Mesenteric fat pad (tissue), 1 donor: ENCODE measurements at places on chromosomes 3 and 15. TPM values are rescaled to one million over a fixed set of nuclear protein-coding genes. Genes with fewer than 3 reads are reported as not detected.

DNA sequence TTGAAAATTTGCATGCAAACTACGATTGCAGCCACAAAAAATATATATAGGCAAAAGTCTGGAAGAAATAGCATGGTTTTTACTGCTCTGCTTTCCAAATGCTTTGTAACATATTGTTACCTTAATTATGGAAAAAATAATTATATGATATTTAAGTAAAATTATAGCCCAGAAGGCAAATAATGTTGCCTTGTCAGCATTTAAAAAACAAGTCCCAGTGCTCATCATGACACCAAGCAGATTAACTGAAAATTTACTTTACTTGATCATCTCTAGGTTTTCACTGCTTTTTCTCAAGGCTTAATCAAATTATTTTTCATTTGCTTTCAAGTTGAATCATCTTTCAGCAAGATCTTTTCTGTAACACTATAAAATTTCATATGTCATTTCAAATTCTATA, 262.9 kb downstream of the ZMAT3 start:
- DNase-seq = no peak

- no peak for DNase-seq
Measured at GRCh38 chr3:38022301-38022700, 7.1 kb downstream of the PLCD1 start.

DNA sequence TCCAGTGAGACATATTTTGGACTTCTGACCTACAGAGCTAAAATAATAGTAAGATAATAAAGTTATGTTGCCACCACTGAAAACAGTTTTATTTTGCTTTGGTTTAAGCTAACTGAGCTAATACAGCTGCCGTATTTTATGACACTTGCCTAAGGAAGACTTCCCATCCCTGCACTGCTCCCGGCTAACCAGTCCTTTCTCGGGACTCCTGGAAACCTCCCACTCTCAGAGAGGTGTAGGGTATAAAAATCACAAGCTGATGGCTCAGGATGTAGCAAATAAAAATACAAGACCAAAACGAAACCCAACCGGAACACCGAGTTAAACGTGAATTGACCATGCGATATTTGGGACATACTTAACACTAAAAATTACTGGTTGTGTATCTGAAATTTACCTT, 448 bp upstream of the KBTBD12 start:
- no peak for DNase-seq

STAC gene
- total RNA-seq = 1.1 TPM

DNA sequence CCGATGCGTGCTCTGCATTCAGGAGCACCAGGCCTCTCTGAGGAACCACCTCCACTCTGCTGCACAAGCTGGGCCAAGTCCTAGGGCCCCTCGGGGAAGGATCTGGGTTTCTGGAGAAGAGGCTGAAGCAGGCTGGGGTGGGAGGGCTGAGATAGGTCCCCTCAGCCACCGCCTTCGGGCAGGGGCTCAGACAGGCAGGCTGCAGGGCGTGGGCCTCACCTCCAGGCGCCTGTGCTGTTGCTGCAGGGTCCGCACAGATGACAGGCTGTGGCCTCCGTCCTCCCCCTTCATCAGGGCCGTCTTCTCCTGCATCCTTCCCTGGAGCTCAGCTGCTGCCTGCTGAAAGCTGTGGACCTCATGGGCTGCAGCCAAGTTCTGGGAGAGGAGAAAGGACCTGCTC, 15.2 kb downstream of the PLA2G4B start:
- no peak for DNase-seq

DNA sequence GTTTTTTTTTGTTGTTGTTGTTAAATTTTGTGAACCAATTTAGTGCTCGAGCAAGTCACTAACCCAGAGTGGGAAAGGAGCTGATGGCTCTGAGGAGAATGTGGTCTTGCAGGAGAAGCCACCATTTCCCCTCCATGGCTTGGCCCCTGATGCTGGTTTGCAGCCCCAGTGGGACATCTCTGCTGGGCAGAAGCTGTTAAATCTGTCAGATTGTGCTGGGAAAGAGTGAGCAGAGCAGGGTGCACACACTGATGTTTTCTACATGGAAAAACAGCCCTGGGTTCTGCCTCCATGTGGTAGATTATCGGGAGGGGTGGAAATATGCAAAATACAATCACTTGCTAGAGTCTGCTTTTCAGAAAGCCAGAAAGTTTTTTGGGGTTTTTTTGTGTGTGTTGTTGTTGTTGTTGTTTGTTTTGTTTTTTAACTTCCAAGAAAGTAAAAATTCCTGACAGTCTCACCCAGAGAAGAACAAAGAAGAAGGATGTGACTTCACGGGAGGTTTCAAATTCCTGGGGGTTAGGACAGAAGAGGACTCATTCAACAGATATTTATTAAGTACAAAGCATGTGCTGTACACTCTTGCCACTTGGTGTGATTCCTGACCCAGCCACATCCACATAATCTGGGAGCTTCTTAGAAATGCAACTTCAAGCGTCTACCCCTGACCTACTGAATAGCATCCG, 133.7 kb downstream of the FOXB1 start:
- no peak for DNase-seq

DNA sequence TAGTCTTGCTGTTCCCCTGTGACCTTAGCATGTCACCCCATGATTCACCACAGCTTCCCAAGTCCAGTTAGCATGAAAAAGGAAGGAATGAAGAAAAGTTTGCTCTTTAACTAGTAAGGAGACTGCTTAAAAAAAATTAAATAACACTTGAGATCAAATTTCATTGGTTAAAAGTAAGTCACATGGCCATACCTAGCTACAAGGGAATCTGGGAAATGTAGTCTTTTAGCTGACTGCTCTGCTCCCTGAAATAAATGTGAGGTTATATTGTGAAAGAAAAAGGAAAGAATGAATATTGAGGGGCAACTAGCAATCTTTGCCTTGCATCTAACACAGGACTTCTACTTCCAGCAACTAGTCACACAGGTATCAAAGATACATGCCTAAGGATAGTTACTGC, 84.7 kb upstream of the LRRN1 start:
- no peak for DNase-seq

MOBP gene
- total RNA-seq = not detected

- DNase-seq = no peak
Measured at GRCh38 chr15:77607894-77608261, 24.8 kb downstream of the LINGO1 start.

GOLGA6L4 gene
- total RNA-seq = 4.4 TPM

- DNase-seq = no peak
Measured at GRCh38 chr3:159788291-159788690, 200.3 kb upstream of the IL12A start.

DNA sequence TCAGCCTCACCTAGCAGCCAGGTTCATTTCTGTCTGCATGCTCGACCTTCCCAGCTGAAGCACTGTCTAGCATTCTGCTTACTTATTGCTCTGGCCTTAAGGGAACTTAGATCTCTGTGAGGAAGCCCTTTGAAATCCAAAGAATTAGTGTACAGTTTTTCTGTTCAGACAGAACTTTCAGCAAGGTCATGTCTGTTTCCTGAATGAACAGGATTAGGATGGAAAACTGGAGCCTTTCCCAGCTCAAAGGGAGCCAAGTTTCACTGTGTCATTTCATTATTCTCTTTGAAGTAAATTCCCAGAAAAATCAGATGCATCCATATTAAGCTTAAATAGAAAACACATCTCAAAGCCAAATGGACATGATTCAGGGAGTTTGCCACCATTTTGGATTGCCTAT, 457.3 kb upstream of the KCNMB2 start:
- DNase-seq = no peak

- no peak for DNase-seq
Measured at GRCh38 chr3:101027286-101027685, 34.1 kb upstream of the ABI3BP start.

CRABP1 gene
- total RNA-seq = not detected

- no peak for DNase-seq
Measured at GRCh38 chr3:94362393-94362792, 299.5 kb downstream of the NSUN3 start.

- no peak for DNase-seq
Measured at GRCh38 chr15:36331531-36332275, 247.7 kb upstream of the CDIN1 start.

SLC35G2 gene
- 19.5 TPM for total RNA-seq

GABRA5 gene
- total RNA-seq = not detected

DNA sequence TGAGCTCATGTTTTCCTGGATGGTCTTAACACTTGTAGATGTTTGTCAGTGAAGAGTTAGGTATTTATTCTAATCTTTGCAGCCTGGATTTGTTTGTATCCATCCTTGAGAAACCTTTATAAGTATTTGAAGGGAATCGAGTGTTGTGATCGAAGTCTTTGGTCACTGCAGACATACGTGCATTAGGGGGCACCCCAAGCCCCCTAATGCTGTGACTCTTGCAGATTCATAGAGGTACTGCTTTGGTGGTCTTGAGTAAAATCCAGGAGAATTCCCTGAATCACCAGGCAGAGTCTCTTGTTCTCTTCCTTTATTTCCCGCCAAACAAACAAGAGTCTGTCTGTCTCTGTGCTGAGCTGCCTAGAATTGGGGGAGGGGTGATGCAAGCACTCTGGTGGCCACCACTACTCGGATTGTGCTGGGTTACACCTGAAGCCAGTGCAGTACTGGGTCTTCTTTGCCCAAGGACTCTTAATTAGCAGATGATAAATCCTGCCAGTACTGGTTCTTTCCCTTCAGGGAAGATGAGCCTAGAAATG, 170.5 kb upstream of the POU1F1 start:
- DNase-seq = no peak

GRCh38 chr3:13676356-13677017, 127.6 kb downstream of the FBLN2 start:
- DNase-seq = no peak

NRROS gene
- total RNA-seq = 20.7 TPM

DNA sequence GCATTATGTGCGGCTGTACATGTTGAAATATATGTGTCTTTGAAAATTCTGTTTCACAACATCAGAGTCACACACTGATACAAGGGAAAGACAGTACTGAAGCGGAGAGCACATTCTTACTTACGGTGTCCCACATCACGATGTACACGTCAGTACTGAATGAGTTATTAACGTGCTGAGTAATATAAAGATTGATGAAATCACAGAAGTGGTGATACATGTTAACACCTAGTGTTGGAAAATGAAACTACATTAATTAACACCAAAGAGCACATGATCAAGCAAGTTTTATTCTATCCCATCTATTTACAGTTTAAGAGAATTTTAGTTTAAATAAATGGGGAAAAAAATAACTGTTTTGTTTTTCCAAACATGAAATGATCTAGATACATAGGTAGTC, 15.6 kb downstream of the EOGT start:
- DNase-seq = no peak

EPHB3 gene
- total RNA-seq = 1.6 TPM

DNA sequence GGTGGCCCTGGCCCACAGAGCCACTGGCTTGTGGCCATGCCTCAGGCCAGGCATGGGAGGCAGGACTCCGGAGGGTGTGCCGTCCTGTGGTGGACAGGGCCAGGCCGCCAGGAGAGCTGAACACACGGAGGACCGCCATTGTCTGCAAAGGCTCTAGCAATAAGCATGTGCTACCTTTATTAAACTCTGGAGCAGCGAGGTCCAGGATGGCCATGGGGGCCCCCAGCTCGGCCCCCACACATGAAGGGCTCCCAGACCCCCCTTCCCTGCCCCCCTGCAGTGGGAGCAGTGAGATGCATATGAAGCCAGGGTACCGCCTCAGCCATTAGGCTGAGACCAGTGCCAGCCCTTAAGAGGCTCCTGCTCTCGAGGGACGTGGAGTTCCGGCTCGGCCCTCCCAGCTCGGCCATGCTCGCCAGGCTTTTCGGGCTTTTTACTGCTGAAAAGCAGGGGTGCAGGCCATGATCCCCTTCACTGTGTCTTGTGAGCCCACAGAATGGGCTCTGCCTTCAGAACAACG, 2.7 kb downstream of the AMIGO3 start:
- peak; percentile 68 for DNase-seq

UNC13C gene
- total RNA-seq = not detected

- no peak for DNase-seq
Measured at GRCh38 chr3:54999159-54999558, 71.3 kb upstream of the LRTM1 start.

- DNase-seq = no peak
Measured at GRCh38 chr3:40719660-40720287, 195.0 kb downstream of the ZNF621 start.

DNA sequence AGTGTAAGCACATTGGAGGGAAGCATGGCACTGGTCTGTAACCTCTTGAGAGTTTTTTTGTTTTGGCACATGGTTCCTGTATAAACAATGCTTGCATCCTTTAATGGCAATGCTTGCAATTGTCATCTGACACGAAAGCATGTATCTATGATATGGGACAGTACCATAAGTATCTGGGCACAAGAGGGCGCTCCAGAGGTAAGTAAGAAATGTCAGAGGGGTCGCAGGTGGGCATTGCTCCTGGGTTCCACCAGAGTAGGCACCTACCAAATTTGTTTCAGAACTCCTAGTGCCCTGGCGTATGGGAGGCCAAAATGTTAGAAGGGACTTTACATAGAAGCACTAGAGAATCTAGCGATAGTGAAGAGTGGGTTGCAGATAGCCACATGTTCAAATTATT, 58.7 kb upstream of the BCHE start:
- DNase-seq = no peak

GRCh38 chr3:160931474-160931873, 173.7 kb downstream of the B3GALNT1 start:
- DNase-seq = no peak

FRMD5 gene
- 0.13 TPM for total RNA-seq

CLDN1 gene
- total RNA-seq = 0.10 TPM

DNA sequence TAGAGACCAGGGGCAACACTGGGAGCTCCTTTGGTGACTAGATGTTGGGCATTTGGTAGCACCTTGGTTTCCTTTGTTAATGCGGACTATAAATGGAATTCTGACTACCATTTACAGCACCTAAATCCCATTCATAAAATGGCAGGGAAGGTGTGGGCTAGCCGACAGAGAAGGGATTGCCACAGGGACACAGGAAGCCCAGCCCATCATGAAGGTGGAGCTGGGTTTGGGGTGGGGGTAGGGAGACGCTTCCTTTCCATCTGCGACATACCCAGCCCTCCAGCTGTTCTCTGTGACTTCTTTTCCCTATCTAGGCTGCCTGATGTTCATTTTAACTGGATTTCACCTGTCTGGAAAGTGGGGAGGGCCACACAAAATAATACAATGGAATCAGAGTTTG, 21.0 kb downstream of the ABHD2 start:
- DNase-seq = no peak

TMEM45A gene
- 32.0 TPM for total RNA-seq

NMNAT3 gene
- 4.6 TPM for total RNA-seq

HTR3E gene
- total RNA-seq = not detected

MAGI1 gene
- 74.8 TPM for total RNA-seq

FGF7 gene
- 175 TPM for total RNA-seq

DNA sequence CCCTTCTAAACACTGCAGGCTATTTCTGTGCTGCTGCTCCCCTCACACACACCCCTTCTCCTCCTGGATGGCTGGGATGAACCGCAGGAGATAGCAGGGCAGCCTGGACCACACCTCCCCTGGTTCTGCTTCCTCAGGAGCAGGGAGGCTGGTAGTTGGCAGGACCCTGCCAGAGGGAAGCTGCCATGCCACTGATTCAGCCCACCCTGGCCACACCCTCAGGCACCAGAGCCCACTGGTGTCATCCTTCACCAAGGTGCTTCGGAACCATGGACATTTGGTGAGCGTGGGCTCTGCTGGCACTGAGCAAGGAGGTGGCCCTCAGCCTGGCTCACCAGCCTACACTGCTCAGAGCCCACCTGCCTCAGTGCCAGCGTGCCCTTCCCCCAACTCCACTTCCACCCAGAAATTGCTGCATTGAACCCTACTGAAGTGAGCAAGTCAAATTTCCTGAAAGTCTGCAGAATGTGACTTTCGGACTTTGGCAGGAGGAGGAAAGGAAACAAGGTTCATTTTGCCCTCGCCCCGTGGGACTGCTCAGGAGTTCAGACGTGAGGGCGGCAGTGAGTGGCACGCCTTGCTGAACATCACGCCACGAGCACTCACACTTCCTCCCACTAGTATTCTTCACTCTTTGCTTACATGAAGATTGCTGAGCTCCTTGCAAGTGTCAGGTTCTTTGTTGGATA, 26.3 kb downstream of the BMF start:
- no peak for DNase-seq
